ENCODE measurements at places on chromosomes 4 and X.

DNA sequence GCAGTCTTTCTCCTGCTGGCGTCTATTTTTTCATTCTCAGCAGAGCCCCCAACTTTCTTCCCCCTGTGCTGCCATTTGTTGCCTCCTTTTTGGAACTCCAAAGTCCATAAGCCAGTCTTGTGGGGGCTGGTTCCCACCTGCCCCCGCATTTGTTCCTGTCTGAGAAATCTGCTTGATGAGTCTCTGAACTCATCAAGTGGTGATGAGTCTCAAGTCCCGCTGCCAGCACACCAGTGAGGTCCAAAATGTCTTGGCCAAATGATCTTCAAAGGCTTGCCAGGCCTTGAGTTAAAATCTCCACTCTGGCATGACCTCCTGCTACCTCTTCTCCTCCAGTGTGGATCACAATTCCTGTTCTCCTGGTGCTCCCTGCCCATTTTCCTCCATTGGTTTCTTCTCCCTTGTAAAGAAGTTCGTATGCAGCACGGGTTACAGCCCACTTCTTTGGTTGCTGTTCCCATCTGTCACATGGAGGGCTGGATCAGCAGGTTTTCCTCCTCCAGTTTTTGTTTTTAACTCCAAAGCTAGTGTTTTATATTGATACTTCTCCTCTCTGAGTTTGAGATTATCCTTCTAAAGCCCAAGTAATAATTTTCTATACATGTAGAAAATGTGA is 72.7 kb upstream of the LIMCH1 start:
- no peaks in the 10 kb centered on the region for H3K36me3 ChIP-seq
- no peak overlapping the region for H3K27ac ChIP-seq
- no peak overlapping the region for H3K4me3 ChIP-seq
- DNase-seq, result no peak

GRCh38 chr4:117691572-117692351 is 342.5 kb upstream of the NDST3 start:
- no peak overlapping the region for H3K4me3 ChIP-seq
- H3K27me3 ChIP-seq, result no peaks in the 10 kb centered on the region
- DNase-seq, result no peak
- H3K36me3 ChIP-seq, result no peaks in the 10 kb centered on the region
- no peaks in the 10 kb centered on the region for H3K4me1 ChIP-seq
- H3K27ac ChIP-seq, result no peak overlapping the region

DNA sequence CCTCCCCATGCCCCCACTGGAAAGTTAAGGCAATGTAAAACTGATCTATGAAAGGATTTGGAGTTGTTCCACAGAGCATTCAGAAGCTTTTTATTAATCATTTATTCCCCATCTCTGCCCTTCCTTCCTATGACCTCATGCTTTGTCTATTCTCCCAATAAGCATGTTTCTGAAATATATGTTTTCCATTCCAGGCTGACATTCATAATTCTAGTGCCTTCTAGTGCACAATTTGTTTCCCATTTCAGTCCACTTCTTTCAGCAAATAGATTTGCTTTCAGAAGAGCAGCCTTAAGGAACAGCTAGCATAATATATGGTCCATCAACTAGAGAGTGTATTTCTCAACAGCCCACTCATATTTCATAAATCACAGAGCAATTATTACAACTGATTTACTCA is 77.1 kb upstream of the ATXN3L start:
- no peaks in the 10 kb centered on the region for H3K36me3 ChIP-seq
- no peak overlapping the region for H3K27ac ChIP-seq
- no peak overlapping the region for H3K4me3 ChIP-seq
- no peaks in the 10 kb centered on the region for H3K4me1 ChIP-seq

GRCh38 chr4:161929956-161930355 is 233.8 kb downstream of the FSTL5 start:
- no peak overlapping the region for H3K4me3 ChIP-seq
- H3K27me3 ChIP-seq, result no peaks in the 10 kb centered on the region
- no peak overlapping the region for H3K27ac ChIP-seq
- no peak for DNase-seq
- H3K36me3 ChIP-seq, result no peaks in the 10 kb centered on the region

DNA sequence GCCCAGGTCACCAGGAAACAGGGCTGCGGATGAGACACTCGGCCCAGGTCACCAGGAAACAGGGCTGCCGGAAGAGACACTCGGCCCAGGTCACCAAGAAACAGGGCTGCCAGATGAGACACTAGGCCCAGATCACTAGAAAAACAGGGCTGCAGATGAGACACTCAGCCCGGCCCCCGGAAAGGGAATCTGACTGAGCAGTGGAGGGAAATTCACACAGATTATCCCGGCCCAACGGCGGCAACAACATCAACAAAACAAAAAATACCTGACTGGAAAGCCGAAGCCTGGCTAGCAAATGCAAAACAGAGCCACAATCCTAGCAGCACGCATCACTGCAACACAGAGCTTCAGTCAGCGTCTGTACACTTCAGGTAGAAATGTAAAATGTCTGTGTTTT is 20.7 kb downstream of the AFAP1 start:
- no peak for DNase-seq
- peaks cover 2% of the 10 kb centered on the region for H3K36me3 ChIP-seq
- H3K27ac ChIP-seq, result no peak overlapping the region
- no peak overlapping the region for H3K4me3 ChIP-seq
